ENCODE measurements at places on chromosomes 5 and 9.

DNA sequence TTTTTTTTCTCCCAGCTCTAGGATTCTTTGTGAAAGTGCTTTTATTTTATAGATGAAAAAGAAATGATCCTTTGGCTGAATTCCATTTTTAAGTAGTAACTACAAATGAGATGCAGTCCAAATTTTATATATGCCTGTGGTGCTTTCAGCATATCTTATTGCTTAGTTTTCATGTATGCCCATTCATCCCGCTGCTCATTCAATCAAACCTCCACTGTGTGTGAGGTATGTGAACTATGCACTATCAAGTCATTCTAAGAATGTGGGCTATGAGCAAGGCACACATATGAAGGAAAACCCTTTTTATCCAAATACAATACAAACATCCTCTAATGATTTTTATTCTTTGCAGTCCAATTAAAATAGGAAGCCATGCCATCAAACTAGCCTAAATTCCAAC is 1069.1 kb upstream of the DMAC1 start:
- DNase-seq = peak; percentile 51

DNA sequence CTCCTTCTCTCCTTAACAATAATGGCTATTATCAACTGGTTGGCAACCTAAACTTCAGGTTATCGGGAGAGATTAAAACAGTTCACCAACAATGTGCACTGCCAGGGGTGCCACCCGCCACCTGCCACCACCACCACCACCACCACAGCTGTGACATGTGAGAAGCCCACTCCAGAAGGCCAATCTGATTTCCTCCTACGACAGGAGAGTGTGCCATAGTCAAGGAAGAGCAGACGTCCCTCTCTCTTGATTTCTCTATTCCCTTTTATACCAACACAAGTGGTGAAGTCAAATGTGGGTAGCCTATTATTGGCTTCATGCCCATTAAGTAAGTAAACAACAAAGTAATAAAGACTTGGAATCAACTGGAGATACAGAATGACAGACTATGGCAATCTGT is 22.4 kb downstream of the GNAQ start:
- DNase-seq = no peak

DNA sequence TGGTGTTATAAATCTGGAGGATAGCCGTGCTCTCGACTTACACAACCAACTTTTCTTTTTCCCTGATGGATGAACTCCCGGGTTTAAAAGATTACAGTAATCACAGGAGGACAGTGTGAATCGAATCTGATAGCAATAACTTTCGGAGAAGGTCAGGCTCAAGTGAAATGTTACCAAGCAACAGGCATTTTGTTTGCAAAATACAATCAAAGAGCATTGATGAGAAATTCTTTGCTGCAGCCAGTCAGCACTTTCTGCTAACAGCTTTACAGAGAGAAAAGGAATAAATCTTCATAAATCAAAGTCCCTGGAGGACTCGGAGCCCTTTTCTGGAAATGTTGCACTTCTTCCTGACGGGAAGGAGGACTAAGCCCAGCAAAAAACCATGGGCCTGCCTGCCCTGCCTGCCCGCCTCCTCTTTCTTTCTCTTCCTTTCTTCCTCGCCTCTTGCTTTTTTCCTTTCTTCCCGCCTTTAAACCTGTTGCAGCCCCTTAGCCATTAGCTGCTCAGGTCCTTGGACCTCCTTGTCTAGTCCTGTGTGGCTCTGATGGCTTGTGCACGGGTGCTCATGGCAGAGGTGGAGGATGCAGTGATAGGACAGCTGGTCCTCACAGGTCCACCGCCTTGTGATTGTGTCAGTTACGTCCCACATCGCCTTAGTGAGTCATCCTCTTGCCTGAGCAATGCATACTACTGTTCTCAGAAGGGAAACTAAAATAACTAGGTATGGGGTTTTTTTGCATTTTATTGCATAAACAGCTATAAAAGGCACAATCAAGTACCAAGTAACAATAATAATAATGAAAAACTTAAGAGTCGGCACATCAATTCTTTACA is 6.2 kb downstream of the DMRT3 start:
- DNase-seq = no peak

- DNase-seq = no peak
These were observed 142.4 kb downstream of the C9orf50 start for GRCh38 chr9:129478461-129478860.

DNA sequence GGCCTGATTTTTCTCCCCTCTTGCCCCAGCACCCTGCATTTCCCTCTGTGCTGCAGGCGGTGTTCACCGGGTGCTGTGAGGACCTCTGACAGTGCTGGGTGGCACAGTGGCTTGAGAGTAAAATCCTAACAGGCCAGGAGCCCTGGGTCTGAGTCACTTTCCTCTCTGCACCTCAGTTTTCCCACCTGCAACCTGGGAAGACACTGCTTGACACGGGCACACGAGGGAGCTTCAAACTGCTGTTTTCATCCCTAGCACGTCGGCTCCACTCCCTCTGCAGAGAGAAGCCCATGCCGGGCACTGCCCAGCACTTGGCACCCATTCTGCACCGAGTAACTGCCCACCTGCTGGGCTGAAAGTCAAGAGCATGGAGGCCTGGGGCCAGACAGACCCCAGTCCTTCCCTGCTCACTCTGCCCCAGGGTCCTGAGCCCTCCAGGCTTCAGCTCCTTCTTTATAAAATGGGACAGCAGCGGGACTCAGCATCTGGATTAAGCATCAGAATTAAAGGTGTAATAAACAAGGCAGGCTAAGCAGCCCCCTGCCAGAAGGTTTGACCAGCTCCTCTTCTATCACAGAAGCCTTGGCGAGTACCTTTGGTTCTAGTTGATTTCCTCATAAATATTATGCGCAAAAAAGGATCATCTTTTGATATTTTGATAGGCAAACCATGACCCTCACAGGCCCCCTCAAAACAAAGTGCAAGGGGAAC is 5.2 kb downstream of the GFI1B start:
- DNase-seq = no peak

DNA sequence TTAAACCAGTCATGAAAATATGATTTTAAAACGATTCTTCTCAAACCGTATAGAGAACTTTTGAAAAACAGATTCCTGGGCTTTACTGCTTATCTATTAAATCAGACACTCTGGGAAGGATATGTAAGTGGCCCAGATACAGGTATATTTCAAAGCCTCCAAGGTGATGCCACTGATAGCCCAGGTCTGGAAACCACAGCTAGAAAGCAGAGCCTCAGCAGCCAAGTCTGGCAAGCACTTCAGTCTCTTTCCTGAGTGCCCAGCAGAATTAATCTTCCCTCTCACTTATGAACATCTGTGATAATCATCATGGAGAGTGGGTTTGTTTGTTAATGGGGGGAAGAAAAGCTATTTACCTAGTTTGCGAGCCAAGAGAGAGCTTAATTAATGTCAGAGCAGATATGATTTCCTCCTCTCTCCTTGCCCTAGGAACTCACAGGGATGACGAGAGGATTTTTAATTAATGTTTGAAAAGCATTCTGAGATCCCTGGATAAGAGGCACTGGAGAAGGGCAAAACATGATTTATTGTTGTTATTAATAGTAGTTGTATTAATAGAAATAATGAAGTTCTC is 368.4 kb downstream of the TLE1 start:
- no peak for DNase-seq

DNA sequence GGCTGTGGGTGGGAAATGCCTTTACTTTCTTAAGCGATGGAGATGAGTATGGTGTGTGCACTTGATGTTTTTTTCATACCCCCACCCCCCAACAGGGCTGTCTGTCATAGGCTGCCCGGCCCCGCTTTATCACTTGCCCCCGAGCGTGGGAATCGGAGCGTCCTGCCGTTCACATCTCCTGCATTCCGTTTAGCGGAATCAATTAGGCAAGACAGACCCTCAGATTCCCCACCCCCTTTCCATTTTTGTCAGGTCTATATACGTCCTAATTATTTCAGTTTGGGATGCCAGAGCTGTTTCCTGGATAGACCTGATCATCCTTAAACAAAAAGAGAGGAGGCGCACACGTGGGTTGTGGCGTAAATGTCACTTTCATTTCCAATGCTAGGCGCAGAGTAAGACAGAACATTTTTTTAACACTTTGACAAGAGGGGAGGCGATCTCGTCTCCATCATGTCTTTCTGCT is 217.2 kb downstream of the MEF2C start:
- DNase-seq = no peak

DNA sequence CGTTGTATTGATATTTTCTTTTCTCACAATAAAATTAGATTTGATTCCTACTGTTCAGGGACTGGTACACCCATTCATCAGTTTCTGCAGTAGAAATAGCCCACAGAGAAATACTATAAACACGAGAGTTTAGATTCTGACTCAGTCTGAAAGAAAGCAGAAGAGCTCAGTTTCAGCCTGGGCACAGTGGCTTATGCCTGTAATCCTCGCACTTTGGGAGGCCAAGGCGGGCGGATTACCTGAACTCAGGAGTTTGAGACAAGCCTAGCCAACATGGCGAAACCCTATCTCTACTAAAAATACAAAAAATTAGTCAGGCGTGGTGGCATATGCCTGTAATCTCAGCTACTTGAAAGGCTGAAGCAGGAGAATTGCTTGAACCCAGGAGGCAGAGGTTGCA is 8.6 kb downstream of the ITK start:
- no peak for DNase-seq

GRCh38 chr5:180013678-180014077 is 57.9 kb downstream of the RNF130 start:
- DNase-seq = no peak

GRCh38 chr5:117652036-117652957 is 1077.7 kb upstream of the SEMA6A start:
- DNase-seq = no peak

DNA sequence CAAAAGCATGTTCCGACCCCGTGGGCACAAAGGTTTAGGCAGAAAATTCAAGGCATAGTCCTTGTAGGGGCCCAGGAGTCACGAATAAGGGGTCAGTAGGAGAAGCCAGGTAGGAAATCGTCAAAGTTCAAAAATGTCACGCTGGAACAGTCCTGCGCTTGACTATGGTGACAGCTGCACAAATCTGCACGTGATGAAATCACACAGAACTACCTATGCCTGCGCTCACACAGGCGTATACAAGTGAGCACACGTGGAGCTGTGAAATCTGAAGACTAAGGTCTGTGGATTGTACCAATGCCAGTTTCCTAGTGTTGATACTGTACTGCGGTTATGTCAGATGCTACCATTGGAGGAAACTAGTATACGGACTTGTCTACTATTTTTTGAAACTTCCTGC is 303.1 kb upstream of the PANK3 start:
- DNase-seq = no peak

GRCh38 chr5:157874861-157875260 is 15.9 kb upstream of the CLINT1 start:
- DNase-seq = no peak

GRCh38 chr9:1939466-1939865 is 75.7 kb upstream of the SMARCA2 start:
- no peak for DNase-seq

GRCh38 chr9:16728137-16728508 is 142.3 kb downstream of the BNC2 start:
- no peak for DNase-seq

- no peak for DNase-seq
These were observed 9.3 kb downstream of the BAAT start for GRCh38 chr9:101375546-101375945.

DNA sequence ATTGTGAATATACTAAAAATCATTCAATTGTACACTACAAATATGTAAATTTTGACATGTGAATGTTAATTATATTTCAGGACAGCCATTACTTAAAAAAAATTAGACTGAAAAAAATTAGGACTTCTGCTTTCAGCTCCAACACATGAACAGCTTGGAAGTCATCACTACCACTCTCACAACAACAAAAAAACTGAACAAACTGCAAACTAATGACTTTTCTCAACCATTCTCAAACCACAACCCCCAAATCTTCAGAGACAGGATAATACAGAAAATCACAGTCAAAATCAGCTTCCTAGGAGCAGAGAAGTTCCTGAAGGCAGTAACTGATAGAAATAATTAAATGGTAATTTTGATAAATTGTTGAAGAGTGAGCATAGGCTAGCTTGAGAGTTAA is 686.4 kb downstream of the TLE1 start:
- no peak for DNase-seq

DNA sequence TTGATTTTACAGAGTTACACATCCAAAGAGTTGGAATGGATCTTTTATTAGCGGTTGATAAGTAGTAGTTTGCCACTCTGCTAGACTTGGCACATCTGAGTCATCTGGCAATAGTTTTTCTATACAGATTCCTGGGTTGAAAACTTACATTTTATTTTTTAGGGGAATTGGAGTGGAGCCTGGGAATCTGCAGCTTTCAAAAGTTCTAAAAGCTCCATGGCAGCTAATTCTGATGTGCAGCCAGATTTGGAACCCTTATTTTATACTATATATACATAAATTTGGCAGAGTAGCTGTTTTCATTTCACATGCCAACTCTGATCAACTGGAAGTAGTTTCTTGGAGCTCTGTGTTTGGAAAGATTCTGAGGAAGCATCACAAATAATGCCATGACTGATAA is 715.5 kb downstream of the TLR4 start:
- no peak for DNase-seq

GRCh38 chr5:4180703-4181102 is 585.1 kb downstream of the IRX1 start:
- no peak for DNase-seq
